ENCODE measurements at places on chromosomes 1 and 21.

DNA sequence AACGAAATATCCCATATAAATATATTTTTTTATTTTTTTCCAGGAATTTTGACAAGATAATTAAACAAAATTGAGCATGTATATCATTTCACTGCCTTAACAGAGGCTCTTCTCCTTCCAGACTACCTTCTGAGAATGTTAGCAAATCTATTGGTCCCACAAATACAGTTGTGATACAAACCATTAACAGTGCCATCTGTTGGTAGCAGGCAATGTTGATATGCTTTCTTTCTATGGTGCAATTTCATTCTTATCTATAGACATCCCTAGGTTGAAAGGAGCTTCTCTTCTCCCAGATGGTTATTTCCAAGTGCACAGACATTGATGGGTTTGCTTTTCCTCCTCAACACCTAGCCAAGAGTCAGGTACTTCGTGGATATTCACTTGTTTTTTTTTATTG is 303.6 kb downstream of the USH2A start:
- DNase-seq = no peak

GRCh38 chr1:235067396-235068157 is 61.1 kb downstream of the TOMM20 start:
- no peak for DNase-seq

DNA sequence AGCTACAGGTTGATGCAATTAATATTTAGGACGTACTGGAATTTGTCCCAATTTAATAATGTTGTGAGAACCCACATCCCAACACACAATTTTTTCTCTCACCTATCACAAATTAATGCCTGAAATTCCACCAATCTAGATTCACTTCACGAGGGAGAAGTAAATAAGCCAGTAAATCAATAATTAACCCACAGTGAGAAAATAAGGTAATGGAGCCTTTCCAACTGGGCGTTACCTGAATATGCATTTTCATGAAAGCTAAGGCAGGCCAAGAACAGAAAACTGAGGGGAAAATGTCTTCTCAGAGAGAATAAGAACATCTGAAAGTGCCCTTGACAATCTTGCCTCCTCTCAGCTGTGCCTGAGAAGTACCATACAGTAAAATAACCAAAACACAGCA is 240.8 kb upstream of the NR5A2 start:
- no peak for DNase-seq

- DNase-seq = no peak
These were observed 35.4 kb upstream of the SCMH1 start for GRCh38 chr1:41277371-41277975.

DNA sequence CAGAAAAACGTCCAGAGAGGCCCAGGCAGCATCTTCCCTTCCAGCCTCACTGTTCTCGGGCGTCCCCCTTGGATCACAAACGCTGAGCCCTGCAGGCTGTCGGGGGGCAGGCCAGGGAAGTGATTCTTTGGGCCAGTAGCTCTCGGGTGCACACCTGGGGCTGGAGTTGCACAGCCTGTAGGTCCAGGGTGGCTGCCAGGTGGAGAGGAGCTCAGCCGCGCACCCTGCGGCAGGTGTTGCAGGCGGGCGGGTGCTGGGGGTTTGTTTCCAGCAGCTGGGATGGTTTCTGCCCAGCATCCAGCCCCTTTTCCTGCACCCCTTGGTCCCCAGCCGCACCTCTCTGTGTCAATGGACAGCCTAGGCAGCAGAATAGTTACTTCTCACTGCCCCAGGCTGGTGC is 15.7 kb downstream of the PRDM16 start:
- no peak for DNase-seq

- DNase-seq = no peak
These were observed 22.2 kb upstream of the SLC5A9 start for GRCh38 chr1:48200166-48200900.

- no peak for DNase-seq
These were observed 19.3 kb downstream of the B3GALT5 start for GRCh38 chr21:39631842-39632562.

DNA sequence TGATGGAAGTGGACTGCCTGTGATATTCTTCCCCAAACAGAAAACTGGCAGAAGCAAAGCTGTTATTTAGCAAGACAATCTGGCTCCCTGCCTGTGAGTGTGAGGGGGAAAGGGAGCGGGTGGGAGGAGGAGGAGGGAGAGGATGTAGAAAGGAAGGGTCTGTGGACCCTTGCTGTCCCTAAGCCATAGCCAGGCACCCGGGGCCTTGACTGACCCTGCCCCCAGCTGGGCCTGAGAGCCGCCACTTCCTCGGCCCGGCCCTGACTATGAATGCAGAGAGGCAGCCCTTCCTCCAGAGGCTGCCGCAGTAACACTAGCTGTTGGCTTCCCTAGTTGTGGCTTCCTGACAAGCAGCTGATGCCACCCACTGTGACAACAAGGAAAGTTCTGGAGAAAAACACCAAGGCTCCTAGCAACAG is 13.9 kb downstream of the PLA2G2F start:
- DNase-seq = no peak

All from stimulated activated CD4-positive, alpha-beta T cell treated with anti-CD3 and anti-CD28 coated beads, Interleukin-15, amount 100 ng/mL, for 48 hours (primary cell).